ENCODE measurements at places on chromosomes 6 and 20.

DNA sequence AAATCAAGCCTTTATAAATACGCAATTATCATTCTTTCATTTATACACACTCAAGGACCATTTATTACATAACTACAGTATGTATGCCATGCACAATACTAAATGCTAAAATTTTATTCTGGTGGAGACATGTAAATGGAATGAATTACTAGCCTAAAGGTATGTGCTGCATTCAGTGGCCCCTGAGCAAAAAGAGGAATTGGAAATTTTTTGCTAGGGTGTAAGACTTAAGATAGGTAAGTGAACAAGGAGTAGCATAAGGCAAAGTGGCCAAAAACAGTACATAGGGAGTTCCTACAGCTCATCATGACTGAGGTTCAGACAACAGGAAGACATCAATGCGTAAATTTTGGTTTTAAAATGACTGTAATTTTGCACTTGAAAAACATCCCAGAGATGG, 2.3 kb upstream of the MTFR2 start:
- no peak for DNase-seq

DNA sequence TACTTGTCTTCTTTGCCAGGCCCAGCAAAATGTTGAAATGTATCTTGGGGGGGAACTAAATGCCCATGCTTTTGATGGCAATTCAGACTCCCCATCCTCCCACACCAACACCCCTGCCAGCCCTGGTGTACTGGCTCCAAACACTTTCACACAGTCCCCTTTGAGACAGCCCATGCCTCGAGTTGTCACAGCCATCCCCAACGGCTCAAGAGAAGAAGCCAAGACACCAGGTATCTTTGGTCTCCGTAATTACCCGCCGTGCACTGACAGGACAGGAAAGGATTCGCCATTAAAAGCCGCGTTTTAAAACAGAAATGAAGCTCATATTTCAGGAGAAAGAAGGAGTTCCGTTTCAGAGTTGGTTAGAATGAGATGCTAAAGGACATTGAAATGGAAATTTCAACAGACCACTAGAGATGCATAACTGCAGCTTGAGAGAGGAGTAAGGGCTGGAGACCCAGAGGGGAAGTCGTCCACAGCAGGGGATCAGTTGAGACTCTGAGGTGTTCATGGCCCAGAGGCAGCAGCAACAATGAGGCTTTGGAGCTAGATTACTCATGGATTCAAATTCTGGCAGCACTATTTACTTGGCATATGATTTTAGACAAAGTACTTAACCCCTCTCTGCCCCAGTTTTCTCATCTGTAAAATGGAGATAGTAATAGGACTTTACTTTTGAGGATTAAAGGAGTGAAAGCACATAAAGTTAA, 63.5 kb upstream of the ADGRF1 start:
- no peak for DNase-seq

GRCh38 chr6:113742342-113742741, 114.8 kb upstream of the MARCKS start:
- no peak for DNase-seq

DNA sequence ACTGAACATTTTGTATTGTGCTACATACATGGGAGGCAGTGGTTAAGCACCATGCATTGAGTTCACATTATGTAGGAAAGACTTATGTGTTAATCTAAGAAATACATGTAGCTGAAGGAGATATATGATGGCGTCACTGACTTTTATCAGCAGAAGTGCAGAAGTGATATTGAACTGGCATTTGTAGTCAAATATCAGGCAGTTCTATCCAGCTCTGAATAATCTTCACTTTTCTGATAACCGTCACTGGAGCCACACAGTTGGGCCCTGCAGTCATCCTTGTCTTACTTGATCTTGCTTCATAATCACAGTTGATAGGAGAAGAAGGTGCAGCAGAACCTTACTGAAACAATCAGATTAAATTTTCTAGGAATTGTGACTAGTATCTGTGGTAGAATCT, 26.4 kb downstream of the CRISP1 start:
- no peak for DNase-seq

- no peak for DNase-seq
Measured at GRCh38 chr20:1075616-1076015, 42.8 kb upstream of the PSMF1 start.

- no peak for DNase-seq
Measured at GRCh38 chr6:30898750-30899360, 9.2 kb upstream of the GTF2H4 start.
